GM12892 (cell line): ENCODE measurements at places on chromosomes 16 and 17.

DNA sequence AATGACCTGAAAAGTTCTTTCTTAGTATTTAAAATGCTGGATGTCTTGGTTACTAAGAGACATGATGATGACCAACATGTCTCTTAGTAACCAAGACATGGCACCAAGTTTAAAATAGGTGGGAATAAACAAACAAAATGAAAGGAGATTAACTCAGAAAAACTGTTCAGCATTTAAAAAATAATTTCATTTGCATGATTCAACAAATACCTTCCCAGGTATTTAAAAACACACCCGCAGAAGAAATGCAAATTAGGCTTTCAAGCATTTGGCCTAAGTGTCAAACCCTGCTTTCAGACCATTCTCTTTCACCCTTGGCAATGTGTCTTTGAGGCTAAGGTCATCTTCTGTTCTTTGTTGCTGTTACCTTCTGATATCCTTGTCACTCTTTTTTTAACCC, 91.4 kb upstream of the CORO6 start:
- DNase-seq, result no peak

DNA sequence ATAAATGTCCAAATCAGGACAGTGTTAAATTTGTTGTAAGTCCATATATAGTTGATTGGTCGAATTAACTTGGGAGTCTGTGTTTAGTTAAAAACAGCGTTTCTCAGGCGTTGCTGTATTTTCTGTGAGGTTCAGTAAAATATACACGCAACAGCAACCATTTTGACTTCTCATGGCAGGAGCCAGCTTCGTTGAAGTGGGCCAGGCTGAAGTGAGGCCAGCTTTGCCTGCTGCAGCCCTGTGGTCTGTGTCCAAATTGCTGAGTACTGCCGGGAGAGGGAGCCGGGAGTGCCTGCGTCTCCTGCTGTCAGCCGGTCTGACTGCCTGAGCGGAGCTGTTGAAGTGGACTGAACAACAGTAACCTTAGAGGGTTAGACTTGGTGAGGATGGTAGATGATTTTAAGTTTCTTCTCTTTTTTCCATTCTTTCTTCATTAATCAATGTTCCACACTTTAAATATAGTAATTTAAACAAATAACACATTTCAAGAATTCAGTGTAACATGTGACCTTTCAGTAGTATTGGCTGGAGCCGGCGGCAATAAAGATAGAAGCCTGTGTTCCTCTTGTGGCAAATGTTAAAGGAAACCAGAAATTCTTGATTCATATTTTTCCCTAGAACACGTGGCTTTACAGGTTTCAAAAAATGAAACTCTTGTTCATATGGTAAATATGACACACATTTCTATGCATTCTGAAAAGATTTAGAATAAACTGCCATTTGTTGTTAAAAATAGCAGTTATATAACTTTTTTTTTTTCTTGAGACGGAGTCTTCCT, 37.0 kb upstream of the ZNF750 start:
- no peak for DNase-seq

GRCh38 chr16:10181196-10182162, 749 bp downstream of the GRIN2A start:
- peak; percentile 77 for DNase-seq

DNA sequence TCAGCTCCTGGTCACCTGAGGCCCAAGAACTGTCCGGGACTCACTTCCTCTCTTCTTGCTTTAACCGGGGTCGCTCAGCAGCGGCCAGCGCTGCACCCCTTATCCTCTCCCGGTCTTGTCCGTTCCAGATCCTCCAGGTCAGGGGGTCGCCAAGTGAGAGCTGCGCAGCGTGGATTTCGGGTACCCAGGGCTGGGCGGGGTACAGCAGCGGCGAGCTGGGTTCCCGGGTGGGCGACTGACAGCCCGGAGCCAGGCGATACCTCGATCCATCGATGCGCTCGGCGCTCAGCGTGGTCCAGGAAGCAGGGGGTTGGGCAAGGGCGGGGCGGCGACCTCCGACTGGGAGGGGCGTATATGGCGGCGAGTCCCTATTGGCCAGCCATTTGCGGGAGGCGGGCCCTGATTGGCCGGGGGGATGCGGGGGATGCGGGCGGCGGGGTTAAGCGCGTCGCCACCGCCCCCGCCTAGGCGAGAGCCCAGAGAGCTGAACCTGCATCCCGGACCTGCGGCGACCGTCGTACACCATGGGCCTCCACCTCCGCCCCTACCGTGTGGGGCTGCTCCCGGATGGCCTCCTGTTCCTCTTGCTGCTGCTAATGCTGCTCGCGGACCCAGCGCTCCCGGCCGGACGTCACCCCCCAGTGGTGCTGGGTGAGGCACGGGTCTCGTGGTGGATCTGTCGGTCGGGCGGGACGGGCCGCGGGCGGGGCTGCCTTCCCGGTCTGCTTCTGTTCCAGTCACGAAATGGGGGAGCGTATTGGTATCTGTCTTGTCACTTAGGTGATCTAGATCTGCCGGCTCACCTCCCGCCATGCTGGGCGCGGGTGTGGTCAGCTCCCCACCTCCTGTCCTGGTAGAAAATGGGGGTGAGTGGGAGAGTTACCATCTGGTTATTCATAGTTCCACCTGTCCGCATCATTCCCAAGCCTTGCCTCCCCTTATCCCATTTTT, at the start of gene PLA2G15:
Gene PLA2G15 (plus strand): TSS at position 471 of the 951 bp plus-strand sequence. CDS start 54 bp downstream, at position 525.
- DNase-seq, result peak; percentile 98

DNA sequence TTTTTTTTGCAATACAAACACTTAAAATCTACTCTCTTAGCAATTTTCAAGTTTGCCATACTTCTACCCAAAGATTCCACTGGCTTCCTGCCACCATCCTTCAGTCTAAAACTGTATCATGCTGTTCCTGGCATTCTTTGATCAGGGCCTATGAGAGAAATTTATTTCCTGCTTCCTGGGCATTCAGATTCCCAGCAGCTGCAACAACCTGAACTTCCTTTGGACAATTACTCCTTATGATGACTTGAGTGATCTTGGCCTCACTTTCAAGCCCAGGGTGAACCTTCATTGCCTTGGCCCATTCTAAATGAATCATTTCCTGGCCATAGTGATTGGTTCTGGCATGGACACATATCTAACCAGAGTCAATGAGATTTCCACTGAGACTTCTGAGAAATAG, 18.0 kb upstream of the MON1B start:
- DNase-seq, result no peak

GRCh38 chr16:51401673-51402072, 250.6 kb upstream of the SALL1 start:
- no peak for DNase-seq

GRCh38 chr17:1783834-1784611, 22.2 kb downstream of the SERPINF1 start:
- no peak for DNase-seq
